ENCODE measurements at places on chromosomes 13 and 19. TPM values are rescaled to one million over a fixed set of nuclear protein-coding genes. Genes with fewer than 3 reads are reported as not detected.

ADGRE3 gene
- 1.1 TPM for total RNA-seq

KIR2DL3 gene
- not detected for total RNA-seq

CCNE1 gene
- 6.3 TPM for total RNA-seq

SMAD9 gene
- 20.5 TPM for total RNA-seq

GFY gene
- not detected for total RNA-seq

CFD gene
- 6.5 TPM for total RNA-seq

TMEM38A gene
- 18.6 TPM for total RNA-seq

OVOL3 gene
- not detected for total RNA-seq

ZNF560 gene
- total RNA-seq: 0.66 TPM

KANK3 gene
- total RNA-seq: 4.3 TPM

C19orf85 gene
- total RNA-seq: not detected

CLDND2 gene
- total RNA-seq: not detected

TMEM205 gene
- total RNA-seq: 59.3 TPM

CLDN10 gene
- total RNA-seq: 5.2 TPM

SRRM5 gene
- total RNA-seq: 0.22 TPM

GIPC3 gene
- 0.55 TPM for total RNA-seq

CPAMD8 gene
- total RNA-seq: 117 TPM

ZFR2 gene
- total RNA-seq: 9.0 TPM

FUT1 gene
- total RNA-seq: 1.9 TPM

SHISA7 gene
- 4.0 TPM for total RNA-seq

PROZ gene
- not detected for total RNA-seq

JAK3 gene
- 2.8 TPM for total RNA-seq

TNNT1 gene
- total RNA-seq: 17.9 TPM

CADM4 gene
- total RNA-seq: 92.3 TPM

PTH2 gene
- not detected for total RNA-seq

RUVBL2 gene
- 80.4 TPM for total RNA-seq

OR7C1 gene
- total RNA-seq: 0.10 TPM

PGLYRP1 gene
- 5.5 TPM for total RNA-seq

ANKLE1 gene
- total RNA-seq: 0.79 TPM

ZNF765 gene
- 16.3 TPM for total RNA-seq

FFAR3 gene
- total RNA-seq: 0.11 TPM

AZU1 gene
- 14.2 TPM for total RNA-seq

KIRREL2 gene
- total RNA-seq: 1.1 TPM

CYP2F1 gene
- total RNA-seq: not detected

SULT2A1 gene
- total RNA-seq: 0.10 TPM

CEACAM20 gene
- not detected for total RNA-seq

USPL1 gene
- 31.1 TPM for total RNA-seq

PVR gene
- 25.3 TPM for total RNA-seq

ZNF577 gene
- total RNA-seq: 46.1 TPM

NANOS3 gene
- total RNA-seq: not detected

ZSCAN1 gene
- total RNA-seq: 3.0 TPM

ZNF536 gene
- total RNA-seq: 41.1 TPM

CLEC17A gene
- 0.17 TPM for total RNA-seq

RFPL4A gene
- total RNA-seq: not detected

ZNF700 gene
- total RNA-seq: 22.2 TPM

FCER2 gene
- 0.50 TPM for total RNA-seq

HIPK4 gene
- total RNA-seq: 0.11 TPM

TEX26 gene
- total RNA-seq: 2.1 TPM

SH2D3A gene
- total RNA-seq: 0.50 TPM

PRODH2 gene
- total RNA-seq: not detected

ATP7B gene
- 9.8 TPM for total RNA-seq

POLR1G gene
- total RNA-seq: 8.6 TPM

SIGLEC12 gene
- 0.06 TPM for total RNA-seq

NRTN gene
- 0.99 TPM for total RNA-seq

FGF22 gene
- 0.72 TPM for total RNA-seq

BCAM gene
- total RNA-seq: 24.1 TPM

PRR19 gene
- 1.5 TPM for total RNA-seq
